SHP77 (cell line): ENCODE measurements at places on chromosomes 5 and 9.

GRCh38 chr9:90901933-90902332 is 100.3 kb downstream of the SYK start:
- DNase-seq: no peak

DNA sequence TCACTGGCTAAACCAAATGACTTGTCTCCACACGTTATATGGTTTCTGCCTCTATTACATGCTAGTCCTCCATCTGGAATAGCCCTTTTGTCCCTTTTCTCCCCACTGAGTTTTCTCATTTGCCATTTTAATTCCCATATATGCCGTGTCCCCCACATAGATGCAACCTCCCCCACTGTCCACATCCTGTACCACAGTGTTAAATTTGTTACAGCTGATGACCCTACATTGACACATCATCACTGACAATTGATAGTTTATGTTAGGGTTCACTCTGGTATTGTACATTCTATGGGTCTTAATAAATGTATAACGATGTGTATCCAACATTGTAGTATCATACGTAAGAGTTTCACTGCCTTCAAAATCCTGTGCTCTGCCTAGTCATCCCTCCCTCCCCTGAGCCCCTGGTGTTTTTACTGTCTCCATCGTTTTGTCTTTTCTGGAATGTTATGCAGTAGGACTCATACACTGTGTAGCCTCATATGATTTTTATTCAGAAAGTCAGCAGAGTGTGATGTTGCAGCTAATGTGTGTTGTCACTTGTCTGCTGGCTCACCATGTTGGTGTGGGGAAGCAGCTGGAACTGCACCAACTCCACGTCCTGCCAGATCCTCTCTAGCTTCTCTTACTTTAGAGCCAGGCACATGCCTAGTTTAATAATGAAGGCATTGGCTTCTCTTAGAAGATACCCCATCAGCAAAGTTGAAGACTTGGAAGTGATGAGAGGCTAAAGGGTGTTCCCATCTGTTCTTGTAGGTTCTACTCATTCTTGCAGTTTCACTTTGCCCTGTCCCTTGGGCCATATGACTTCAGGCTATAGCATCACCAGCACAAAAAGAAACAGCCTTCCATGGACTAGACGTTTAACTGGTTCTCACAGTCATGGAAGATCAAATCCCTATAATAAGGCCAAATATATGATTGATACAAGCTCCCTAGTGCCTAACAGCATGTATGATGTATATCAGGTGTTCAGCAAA is 30.2 kb downstream of the LRRC70 start:
- DNase-seq: no peak

DNA sequence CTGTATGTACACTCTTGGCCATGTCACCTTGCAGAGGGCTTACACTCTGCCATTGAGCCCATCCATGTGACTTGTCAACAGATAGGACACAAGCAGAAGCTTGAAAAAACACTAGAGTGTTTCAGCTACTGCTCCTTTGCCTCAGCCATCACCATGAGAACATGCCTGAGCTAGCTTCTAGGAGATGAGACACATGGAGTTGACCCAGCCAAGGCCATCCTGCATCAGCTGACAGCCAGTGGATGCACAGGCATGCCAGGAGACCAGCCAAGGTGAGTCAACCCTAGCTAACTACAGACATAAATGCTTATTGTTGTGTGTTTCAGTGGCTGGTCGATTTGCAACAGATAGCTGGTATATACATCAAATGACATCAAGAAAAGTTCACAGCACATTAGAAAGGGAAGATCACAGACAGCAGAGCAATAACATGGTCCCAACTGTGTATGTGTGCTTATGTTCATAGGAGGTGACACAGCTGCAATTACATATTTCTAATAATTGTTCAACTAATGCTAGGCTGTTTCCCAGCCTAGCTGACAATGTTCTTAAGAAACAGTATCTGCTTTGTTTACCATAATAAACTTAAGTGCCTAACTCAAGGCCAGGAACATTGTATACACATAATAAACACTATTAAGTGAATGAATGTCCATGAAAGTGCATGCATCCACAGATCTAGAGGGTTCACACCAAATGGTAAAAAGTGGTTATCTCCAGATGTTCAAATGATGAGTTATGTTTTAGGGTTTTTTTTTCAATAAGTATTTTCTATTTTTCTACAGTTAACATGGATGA is 105.7 kb downstream of the SPOCK1 start:
- DNase-seq: no peak

GRCh38 chr9:38153152-38153909 is 84.3 kb upstream of the SHB start:
- DNase-seq: no peak

GRCh38 chr9:130763331-130764171 is 70.0 kb downstream of the EXOSC2 start:
- no peak for DNase-seq
